Tibial artery (tissue), 4 donors: ENCODE measurements at places on chromosomes 7 and 10.

- DNase-seq = no peak
These were observed 317.7 kb downstream of the NRG3 start for GRCh38 chr10:82192665-82193064.

- DNase-seq = no peak
These were observed 37.8 kb upstream of the MMD2 start for GRCh38 chr7:4996696-4997222.

- DNase-seq = no peak
These were observed 25.9 kb downstream of the TYW1 start for GRCh38 chr7:67022511-67022910.

DNA sequence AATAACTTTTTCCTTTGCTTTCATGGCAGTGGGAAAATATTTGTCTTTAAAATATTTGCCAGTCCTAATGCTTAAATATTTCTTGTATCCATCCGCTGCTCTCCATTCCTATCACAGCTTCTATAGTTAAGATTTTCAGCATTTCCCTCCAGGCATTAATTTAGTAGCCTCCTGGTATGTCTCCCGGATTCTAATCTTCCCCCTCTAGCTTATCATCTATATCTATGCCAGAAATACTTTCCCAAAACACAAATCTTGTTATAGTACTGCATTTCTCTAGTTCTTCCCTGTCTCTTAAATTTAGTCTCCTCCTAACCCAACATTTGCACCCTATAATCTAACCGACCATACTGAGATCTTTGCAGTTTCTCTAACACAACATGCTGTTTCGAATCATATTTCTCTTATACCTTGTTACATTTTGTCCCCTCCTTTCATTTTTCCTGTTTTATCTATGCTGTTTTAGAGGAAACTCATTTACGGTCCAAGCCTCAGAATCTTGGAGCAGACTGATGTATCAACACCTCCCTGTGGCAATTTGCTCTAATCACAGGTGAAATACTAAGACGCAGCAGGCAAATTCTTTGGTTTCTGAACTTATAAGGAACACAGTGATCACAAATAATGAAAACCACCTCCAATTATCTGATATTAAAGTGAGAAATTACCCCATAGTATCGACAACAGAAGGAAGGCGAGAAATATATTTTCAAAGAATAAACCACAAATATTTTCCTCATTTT lies 10.3 kb downstream of the CNTNAP2 start:
- no peak for DNase-seq

DNA sequence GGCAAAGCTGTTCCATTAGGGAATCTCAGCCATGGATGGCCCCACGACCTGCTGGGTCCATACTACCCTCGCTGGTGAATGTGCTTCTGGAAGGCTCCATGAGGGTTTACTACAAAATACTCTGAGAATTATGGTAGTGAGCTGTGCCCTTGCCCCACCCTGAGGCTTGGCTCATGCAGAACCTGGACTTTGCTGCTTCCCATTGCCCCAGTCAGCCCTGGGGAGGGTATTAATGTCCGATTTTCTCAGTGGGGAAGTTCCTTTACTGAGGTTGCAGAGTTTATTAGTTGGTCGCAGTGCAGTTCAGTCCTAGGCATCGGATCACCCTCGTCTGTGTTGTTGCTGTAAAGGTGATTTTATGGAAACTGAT lies 310.1 kb downstream of the WDR37 start:
- DNase-seq = no peak
